ENCODE measurements at places on chromosomes 13 and 19.
A peak's percentile ranks its signal among the peaks of the same experiment; 100 is the strongest.

GRCh38 chr13:90454002-90454636, 893.4 kb upstream of the MIR17HG start:
- no peak for DNase-seq

DNA sequence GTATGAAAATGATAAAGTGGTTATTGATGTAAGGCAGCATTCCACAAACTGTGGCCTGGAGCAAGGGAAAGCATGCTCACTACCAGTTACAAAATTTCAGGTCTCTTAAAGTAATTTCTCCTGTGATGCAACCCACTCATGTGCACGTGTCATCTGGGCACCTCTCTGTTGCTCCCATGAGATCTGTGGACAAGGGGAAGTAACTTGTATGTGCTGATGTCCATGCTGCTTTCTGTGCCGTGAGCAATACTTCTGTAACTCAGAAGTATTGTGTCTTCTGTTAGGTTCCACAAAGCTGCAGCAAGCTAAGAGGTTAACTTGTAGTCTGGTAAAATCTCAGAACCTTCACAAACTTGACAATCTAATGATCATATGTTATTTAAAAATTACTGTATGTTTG, 930.0 kb upstream of the SLITRK6 start:
- no peak for DNase-seq

GRCh38 chr13:95341441-95341840, 40.2 kb upstream of the ABCC4 start:
- no peak for DNase-seq

DNA sequence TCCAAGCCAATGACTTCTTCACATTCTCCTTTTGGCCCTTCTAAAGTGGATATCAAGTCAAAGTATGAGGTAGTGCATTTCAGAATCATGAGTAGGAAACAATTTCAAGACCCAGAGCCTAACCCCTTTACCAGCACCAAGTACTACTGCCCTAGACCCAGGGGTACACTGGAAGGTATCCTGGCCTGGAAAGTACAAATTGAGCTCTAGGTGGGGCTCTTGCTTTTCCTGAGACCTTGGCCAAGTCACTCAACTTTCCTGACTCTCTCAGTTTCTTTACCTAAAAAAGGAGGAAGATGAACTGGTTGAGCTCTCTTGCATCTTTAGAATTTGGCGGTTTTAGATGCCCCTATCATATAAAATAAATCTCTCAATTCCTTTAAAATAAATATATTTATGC, 204.7 kb downstream of the FGF14 start:
- no peak for DNase-seq

DNA sequence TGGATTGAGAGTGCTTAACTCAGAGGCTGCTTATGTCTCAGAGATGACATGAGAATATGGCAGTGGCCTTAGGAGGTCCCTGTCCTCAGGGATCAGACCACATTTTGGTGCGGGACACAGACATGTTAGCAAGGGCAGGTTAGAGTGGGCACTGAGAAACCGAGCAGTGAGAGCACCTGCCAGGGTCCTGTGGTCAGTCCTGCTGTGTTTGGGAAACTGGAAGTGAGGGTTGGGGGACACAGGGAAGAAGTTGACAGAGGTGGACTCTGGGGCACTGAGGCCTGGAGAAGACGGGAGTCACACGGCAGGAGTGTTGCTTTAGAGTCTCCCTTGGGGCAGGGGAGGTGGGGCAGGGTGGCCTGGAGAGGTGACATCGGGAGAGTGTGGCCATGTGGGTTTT, 7.4 kb downstream of the IGFLR1 start:
- no peak for DNase-seq

DNA sequence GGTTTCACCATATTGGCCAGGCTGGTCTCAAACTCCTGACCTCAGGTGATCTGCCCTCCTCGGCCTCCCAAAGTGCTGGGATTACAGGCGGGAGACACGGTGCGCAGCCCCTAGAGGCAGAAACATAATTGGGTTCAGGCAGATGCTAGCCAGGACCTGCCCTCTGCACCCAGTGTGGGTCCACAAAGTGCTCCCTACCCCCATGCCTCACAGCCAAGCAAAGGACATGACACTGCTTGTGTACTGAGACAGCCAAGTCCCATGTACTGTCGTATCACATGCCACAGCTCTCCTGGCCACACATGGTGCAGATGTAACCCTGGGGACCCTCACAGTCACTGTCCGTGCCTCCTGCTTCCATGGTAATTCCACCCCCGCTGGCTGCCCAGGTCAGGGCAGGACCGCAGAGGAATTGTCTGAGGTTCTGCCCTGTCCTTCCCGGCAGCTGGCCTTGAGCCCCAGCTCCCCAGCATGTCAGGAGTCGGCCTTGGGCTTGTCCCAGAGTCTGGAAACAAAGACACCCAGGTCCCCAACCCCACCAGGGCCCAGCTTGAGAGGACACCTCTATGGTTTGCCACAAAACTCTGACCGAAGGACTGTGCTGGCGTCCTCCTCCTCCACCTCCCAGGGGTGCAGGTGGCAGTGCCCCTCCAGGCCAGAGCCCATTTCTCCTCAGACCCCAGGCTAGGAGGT, 7.6 kb downstream of the PRR36 start:
- peak; percentile 73 for DNase-seq

- DNase-seq, result no peak
These were observed 109.5 kb upstream of the FNDC3A start for GRCh38 chr13:48866249-48866648.

DNA sequence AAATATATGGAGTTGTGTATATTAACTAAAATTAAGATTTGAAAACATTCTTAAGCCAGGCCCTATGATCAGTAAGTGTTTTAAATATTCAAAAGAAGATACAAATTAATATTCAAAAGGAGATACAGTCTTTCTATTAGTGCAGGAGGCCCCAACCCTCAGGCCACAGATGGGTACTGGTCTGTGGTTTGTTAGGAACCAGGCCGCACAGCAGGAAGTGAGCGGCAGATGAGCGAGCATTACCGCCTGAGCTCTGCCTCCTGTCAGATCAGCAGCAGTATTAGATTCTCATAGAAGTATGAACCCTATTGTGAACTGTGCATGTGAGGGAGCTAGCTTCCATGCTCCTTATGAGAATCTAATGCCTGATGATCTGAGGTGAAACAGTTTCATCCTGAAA, 232.9 kb downstream of the FOXO1 start:
- DNase-seq, result no peak

Measured in posterior cingulate gyrus (tissue), 11 donors.